Heart left ventricle (tissue), 16 donors: ENCODE measurements at places on chromosomes 13 and 19.

DNA sequence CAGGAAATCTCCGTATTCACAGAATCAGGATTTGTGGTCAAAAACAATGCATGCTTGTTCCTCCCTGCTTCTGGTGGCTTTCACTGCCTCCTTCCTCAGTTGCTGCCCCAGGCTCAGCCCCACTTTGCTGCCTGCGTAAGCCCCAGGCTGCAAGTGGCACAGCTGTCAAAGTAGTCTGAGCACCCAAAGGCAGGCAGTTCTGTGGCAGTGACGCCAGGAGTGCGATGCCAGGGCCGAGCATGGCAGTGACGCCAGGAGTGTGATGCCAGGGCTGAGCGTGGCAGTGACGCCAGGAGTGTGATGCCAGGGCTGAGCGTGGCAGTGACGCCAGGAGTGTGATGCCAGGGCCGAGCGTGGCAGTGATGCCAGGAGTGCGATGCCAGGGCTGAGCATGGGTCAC is 77.3 kb upstream of the GPR183 start:
- peaks cover 36% of the 10 kb centered on the region for H3K4me1 ChIP-seq
- H3K36me3 ChIP-seq = no peaks in the 10 kb centered on the region
- no peak overlapping the region for H3K27ac ChIP-seq
- H3K4me3 ChIP-seq = no peak overlapping the region
- DNase-seq = no peak

DNA sequence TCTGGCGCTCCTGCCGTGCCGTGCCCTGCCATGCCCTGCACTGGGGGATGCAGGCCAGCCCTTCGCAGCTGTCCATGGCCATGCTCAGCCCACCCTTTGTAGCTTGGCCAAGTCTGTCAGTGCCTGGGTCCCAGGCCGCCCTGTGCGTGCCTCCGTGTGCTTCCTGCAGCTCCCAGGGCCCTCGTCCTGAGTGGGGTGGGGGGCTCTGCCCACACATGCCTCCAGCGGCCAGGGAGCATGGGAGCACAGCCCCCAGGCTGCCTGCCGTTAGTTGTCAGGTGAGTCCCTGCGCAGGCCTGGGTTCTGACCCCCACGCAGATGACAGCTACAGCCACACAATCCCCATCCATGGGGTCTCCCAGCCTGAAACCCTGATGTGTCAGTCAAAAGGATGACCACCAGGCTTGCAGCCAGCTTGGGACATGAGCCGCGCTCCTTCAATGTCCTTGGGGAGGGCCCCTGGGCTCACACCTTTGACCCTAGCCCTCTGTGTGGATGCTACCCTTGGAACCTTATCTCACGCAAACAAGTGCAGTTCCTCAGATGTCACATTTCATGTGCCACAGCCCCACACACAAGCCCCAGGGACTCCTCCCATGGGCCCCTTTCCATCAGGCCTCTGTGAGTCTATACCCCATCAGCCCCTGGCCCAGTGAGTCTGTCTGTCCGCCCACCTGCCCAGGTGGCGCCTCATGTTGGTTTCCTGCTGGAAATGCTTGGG is 24.5 kb downstream of the TMED1 start:
- H3K4me1 ChIP-seq = no peaks in the 10 kb centered on the region
- peaks cover 86% of the 10 kb centered on the region for H3K36me3 ChIP-seq
- H3K27me3 ChIP-seq = no peaks in the 10 kb centered on the region
- no peak overlapping the region for H3K27ac ChIP-seq
- no peak overlapping the region for H3K4me3 ChIP-seq

GRCh38 chr13:19601749-19602725 is 31.4 kb upstream of the MPHOSPH8 start:
- H3K36me3 ChIP-seq = no peaks in the 10 kb centered on the region
- peak overlapping the region; percentile 39 for H3K4me3 ChIP-seq

- H3K4me1 ChIP-seq = no peaks in the 10 kb centered on the region
- no peak overlapping the region for H3K27ac ChIP-seq
- no peak overlapping the region for H3K4me3 ChIP-seq
- H3K27me3 ChIP-seq = no peaks in the 10 kb centered on the region
- no peaks in the 10 kb centered on the region for H3K36me3 ChIP-seq
Measured at GRCh38 chr13:67168384-67168783, 61.8 kb downstream of the PCDH9 start.

DNA sequence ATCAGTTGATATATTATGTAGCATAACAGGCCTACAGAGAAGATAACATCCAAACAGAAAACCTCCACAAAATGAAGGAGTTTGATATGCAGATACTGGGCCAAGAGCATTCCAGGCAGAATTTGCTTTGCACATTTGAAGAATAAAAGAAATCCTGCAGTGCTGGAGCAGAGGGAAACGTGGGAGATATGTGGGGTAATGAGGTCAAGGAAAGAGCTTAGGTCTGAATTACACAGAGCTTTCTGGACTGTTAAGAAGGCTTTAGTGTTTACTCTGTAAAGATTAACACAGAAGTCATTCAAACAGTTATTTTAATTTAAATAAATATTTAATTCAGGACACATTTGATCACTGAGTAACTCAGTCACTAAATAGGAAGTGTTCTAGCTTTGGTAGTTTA is 692.7 kb downstream of the PCDH9 start:
- no peak for DNase-seq
- no peaks in the 10 kb centered on the region for H3K27me3 ChIP-seq
- no peak overlapping the region for H3K27ac ChIP-seq
- no peak overlapping the region for H3K4me3 ChIP-seq

GRCh38 chr13:27644302-27644701 is 22.6 kb downstream of the POLR1D start:
- H3K4me1 ChIP-seq = peaks cover 23% of the 10 kb centered on the region
- H3K27me3 ChIP-seq = no peaks in the 10 kb centered on the region
- DNase-seq = no peak

DNA sequence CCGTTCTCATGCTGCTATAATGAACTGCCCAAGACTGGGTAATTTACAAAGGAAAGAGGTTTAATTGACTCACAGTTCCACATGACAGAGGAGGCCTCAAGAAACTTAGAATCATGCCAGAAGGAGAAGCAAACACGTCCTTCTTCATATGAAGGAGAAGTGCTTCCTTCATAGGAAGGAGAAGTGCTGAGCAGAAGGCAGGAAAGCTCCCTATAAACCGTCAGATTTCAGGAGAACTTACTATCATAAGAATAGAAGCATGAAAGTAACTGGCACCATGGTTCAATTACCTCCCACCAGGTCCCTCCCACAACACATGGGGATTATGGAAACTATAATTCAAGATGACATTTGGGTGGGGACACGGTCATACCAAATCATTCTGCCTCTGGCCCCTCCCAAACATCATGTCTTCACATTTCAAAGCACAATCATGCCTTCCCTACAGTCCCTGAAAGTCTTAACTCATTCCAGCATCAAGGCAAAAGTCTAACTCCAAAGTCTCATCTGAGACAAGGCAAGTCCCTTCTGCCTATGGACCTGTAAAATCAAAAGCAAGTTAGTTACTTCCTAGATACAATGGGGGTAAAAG is 10.6 kb downstream of the ACOD1 start:
- H3K27me3 ChIP-seq = no peaks in the 10 kb centered on the region
- H3K4me1 ChIP-seq = no peaks in the 10 kb centered on the region
- no peak overlapping the region for H3K27ac ChIP-seq
- H3K4me3 ChIP-seq = no peak overlapping the region
- no peaks in the 10 kb centered on the region for H3K36me3 ChIP-seq

- H3K4me3 ChIP-seq = peak overlapping the region; percentile 59
- no peak for DNase-seq
- peaks cover 25% of the 10 kb centered on the region for H3K4me1 ChIP-seq
- peaks cover 35% of the 10 kb centered on the region for H3K27me3 ChIP-seq
- H3K36me3 ChIP-seq = no peaks in the 10 kb centered on the region
- H3K27ac ChIP-seq = peak overlapping the region; percentile 82
Measured at GRCh38 chr13:112967686-112968379, 1.2 kb upstream of the MCF2L start.

DNA sequence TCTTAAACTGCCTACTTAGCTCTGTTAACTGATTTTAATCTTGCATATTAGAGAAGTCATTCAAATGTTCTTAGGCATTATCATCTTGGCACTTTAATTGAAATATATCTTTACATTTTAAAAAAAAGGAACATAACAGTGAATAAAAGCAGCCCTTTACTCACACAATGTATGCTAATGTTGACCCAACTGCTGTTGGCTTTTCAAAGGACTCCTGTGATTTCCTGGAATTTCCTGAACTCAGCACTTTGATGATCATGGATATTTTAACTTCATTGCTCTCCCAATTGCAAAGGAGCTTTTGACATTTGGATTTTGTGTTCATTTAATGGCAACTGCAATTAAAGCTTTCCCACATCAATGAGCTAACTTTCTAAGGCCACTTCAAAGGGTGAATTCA is 1230.3 kb downstream of the DIAPH3 start:
- DNase-seq = no peak
- H3K4me1 ChIP-seq = no peaks in the 10 kb centered on the region
- H3K27ac ChIP-seq = no peak overlapping the region
- H3K36me3 ChIP-seq = no peaks in the 10 kb centered on the region

GRCh38 chr19:46932346-46932745 is 71.5 kb downstream of the ARHGAP35 start:
- H3K4me3 ChIP-seq = no peak overlapping the region
- H3K36me3 ChIP-seq = no peaks in the 10 kb centered on the region
- H3K4me1 ChIP-seq = peaks cover 15% of the 10 kb centered on the region
- H3K27ac ChIP-seq = no peak overlapping the region
- DNase-seq = no peak

- H3K36me3 ChIP-seq = no peaks in the 10 kb centered on the region
- H3K4me3 ChIP-seq = no peak overlapping the region
Measured at GRCh38 chr13:73522937-73523336, 464.1 kb downstream of the KLF5 start.

DNA sequence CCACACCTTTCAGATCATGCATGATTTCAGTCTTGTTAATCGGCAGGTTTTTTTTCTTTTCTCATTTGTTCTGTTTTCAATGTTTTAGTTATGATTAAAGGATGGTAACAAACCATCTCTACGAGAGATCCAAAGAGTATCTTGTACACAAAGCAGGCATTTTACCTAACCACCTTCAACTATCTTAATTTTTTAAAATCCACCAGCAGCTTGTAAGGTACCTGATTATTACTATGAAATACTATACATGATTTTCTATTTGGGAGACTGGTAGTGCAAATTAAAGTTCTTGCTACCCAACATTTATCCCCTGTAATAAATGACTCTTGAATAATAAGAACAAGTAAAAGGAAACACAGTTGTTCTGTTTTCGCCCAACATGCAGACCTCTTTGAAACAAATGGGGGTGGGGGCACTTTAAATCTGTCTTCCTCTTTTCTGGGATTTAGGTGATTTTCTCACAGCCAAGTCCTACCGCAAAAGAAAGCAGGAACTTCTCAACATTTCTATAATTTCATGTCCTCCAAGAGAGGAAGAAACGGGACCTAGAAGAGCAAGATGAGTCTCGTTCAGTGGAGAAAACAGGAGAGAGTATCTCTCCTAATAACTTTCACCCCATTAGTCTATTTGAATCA is 3.6 kb downstream of the POU4F1 start:
- H3K27ac ChIP-seq = no peak overlapping the region
- H3K4me1 ChIP-seq = peaks cover 16% of the 10 kb centered on the region
- no peak overlapping the region for H3K4me3 ChIP-seq

- H3K4me1 ChIP-seq = no peaks in the 10 kb centered on the region
- peak overlapping the region; percentile 17 for H3K4me3 ChIP-seq
- H3K36me3 ChIP-seq = no peaks in the 10 kb centered on the region
- H3K27me3 ChIP-seq = no peaks in the 10 kb centered on the region
Measured at GRCh38 chr19:36245210-36246005, 30.5 kb downstream of the ZNF146 start.

GRCh38 chr13:105165449-105166125 is 1369.9 kb downstream of the EFNB2 start:
- H3K4me1 ChIP-seq = no peaks in the 10 kb centered on the region
- H3K27me3 ChIP-seq = no peaks in the 10 kb centered on the region
- no peak overlapping the region for H3K4me3 ChIP-seq
- H3K27ac ChIP-seq = no peak overlapping the region
- no peak for DNase-seq
- H3K36me3 ChIP-seq = no peaks in the 10 kb centered on the region

- H3K36me3 ChIP-seq = no peaks in the 10 kb centered on the region
- H3K27ac ChIP-seq = peak overlapping the region; percentile 97
- DNase-seq = no peak
- H3K4me1 ChIP-seq = peaks cover 29% of the 10 kb centered on the region
- no peaks in the 10 kb centered on the region for H3K27me3 ChIP-seq
Measured at GRCh38 chr19:33177417-33177979, 16.6 kb upstream of the LRP3 start.

GRCh38 chr19:28556371-28556770 is 656.6 kb downstream of the UQCRFS1 start:
- H3K27ac ChIP-seq = no peak overlapping the region
- DNase-seq = no peak
- no peaks in the 10 kb centered on the region for H3K36me3 ChIP-seq
- no peak overlapping the region for H3K4me3 ChIP-seq
- no peaks in the 10 kb centered on the region for H3K4me1 ChIP-seq

- H3K27ac ChIP-seq = no peak overlapping the region
- H3K36me3 ChIP-seq = no peaks in the 10 kb centered on the region
- peaks cover 34% of the 10 kb centered on the region for H3K4me1 ChIP-seq
- no peaks in the 10 kb centered on the region for H3K27me3 ChIP-seq
Measured at GRCh38 chr13:40624986-40625385, 41.5 kb downstream of the FOXO1 start.

DNA sequence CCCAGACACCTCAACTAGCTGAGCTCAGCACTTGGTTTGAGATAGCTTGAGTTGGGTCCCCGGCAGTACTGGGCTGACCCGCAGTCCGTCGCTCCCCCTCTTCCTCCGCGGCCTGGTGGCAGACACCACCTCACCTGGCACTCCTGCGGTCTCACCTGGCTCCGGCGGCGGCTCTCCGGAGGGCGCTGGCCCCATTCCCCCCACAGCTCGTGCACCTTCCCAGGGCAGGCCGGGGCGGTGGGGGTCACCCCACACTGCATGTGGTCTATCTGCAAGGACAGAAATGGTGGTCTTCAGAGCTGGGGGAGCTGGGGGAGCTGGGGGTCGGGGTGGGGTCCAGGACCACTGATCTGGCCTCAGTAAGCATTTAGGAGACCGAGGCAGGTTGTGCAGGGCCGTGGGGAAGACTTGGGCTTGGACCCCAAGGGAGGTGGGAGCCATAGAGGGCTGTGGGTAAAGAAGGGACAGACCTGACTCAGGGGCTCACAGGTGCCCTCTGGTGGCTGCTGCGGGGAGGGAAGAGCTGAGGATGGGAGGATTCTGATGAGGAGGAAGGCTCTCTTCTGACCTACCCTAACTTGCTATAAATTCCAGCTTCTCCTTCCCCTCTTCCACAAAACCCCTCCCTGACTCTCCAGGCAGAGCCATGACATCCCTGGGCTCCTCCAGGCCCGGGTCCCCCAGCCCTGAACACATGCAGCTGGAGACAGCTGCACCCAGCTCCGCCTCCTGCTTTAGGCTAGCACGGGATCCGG is 6.7 kb upstream of the PLIN4 start:
- no peaks in the 10 kb centered on the region for H3K36me3 ChIP-seq
- no peaks in the 10 kb centered on the region for H3K27me3 ChIP-seq
- peaks cover 5% of the 10 kb centered on the region for H3K4me1 ChIP-seq

- H3K4me3 ChIP-seq = no peak overlapping the region
- peaks cover 59% of the 10 kb centered on the region for H3K36me3 ChIP-seq
- H3K4me1 ChIP-seq = no peaks in the 10 kb centered on the region
- H3K27me3 ChIP-seq = no peaks in the 10 kb centered on the region
Measured at GRCh38 chr13:48349525-48349924, 46.0 kb downstream of the RB1 start.
